ENCODE measurements at places on chromosomes 2 and 18. TPM values are rescaled to one million over a fixed set of nuclear protein-coding genes. Genes with fewer than 3 reads are reported as not detected.

GRCh38 chr2:200396781-200397242 is 90.3 kb downstream of the SPATS2L start:
- DNase-seq, result no peak

GRCh38 chr2:8609357-8609811 is 72.5 kb upstream of the ID2 start:
- no peak for DNase-seq

DNA sequence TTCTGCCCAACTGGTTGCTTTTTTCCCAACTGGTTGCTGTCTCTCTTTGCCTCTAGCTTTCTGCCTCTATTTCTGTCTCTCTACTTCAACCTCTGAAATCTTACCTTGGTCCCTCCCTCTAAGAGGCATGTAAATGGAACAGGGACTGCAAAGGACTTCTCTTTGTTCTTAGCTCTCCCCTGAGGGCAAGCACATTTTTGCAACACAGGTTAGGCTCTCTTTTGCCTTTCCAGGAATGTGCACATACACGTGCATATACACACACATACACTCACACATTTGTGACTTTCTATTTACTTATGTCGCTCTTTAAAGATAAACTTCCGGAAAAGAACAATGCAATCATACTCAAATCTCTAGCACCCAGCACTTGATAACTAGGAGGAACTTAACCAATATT is 262.6 kb upstream of the DDX18 start:
- no peak for DNase-seq

- DNase-seq, result peak; percentile 44
These were observed 41.8 kb upstream of the CDC42EP3 start for GRCh38 chr2:37713258-37713700.

GRCh38 chr2:47628904-47629303 is 154.0 kb upstream of the MSH6 start:
- no peak for DNase-seq

GRCh38 chr18:49001111-49001510 is 50.3 kb upstream of the SMAD7 start:
- DNase-seq, result no peak

Gene C2orf42
- total RNA-seq, result 26.6 TPM

GRCh38 chr2:174180165-174180724 is 68.1 kb downstream of the OLA1 start:
- DNase-seq, result no peak

GRCh38 chr2:178268435-178268834 is 74.1 kb downstream of the OSBPL6 start:
- DNase-seq, result no peak

DNA sequence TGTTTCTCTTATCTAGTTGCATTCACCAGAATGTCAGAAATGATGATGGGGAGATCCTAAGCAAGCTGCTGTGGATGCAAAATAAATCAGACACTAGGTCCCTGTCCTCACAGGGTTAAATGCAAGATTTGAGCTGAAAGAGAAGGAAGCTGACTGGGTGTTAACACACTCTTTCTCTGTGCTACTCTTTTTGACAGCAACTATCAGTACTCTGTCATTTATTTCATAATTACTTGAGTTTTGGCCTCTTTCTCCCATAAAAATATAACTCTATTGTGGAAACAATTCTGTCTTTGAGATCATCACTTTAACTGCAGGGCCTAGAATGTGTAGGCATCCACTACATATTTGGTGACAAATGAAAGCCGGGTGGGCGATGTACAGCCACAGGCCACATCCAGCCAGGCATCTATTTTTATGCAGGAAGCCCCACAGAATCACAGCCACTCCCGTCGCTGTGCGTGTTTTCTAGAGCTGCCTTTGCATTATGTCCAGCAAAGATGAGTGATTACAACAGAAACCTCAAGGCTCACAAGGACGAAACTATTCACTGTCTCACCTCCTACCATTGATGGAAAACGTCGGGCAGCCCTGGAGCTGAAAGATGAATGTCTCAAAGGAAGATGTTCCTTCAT is 849.0 kb downstream of the RNF144A start:
- peak; percentile 66 for DNase-seq
